Right atrium auricular region (tissue), 2 donors: ENCODE measurements at places on chromosomes 16 and 17. TPM values are rescaled to one million over a fixed set of nuclear protein-coding genes. Genes with fewer than 3 reads are reported as not detected.

DNA sequence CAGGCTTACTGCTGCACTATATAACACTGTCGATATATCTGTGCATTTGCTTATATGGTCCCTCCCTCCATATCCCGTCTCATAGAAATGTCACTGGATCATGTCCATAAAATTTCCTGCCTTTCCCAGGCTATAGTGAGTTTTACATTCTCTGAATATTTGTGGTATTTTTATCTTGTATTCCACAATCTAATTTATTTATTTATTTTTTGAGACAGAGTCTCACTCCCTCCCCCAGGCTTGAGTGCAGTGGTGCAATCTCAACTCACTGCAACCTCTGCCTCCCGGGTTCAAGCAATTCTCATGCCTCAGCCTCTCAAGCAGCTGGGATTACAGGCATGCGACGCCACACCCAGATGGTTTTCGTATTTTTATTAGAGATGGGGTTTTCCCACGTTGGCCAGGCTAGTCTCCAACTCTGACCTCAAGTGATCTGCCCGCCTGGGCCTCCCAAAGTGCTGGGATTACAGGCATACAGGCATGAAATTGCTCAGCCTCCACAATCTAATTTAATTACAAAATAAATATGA lies 12.9 kb downstream of the TRIM37 start:
- peak overlapping the region; percentile 29 for H3K27ac ChIP-seq
- H3K36me3 ChIP-seq: peaks cover 12% of the 10 kb centered on the region
- DNase-seq: peak; percentile 67
- H3K4me3 ChIP-seq: peak overlapping the region; percentile 11
- H3K4me1 ChIP-seq: peaks cover 25% of the 10 kb centered on the region

GRCh38 chr17:19304209-19304608 lies 58.3 kb downstream of the B9D1 start:
- H3K36me3 ChIP-seq: no peaks in the 10 kb centered on the region
- no peak overlapping the region for H3K4me3 ChIP-seq
- no peaks in the 10 kb centered on the region for H3K27me3 ChIP-seq
- peak overlapping the region; percentile 57 for H3K27ac ChIP-seq
- peak; percentile 75 for DNase-seq

DNA sequence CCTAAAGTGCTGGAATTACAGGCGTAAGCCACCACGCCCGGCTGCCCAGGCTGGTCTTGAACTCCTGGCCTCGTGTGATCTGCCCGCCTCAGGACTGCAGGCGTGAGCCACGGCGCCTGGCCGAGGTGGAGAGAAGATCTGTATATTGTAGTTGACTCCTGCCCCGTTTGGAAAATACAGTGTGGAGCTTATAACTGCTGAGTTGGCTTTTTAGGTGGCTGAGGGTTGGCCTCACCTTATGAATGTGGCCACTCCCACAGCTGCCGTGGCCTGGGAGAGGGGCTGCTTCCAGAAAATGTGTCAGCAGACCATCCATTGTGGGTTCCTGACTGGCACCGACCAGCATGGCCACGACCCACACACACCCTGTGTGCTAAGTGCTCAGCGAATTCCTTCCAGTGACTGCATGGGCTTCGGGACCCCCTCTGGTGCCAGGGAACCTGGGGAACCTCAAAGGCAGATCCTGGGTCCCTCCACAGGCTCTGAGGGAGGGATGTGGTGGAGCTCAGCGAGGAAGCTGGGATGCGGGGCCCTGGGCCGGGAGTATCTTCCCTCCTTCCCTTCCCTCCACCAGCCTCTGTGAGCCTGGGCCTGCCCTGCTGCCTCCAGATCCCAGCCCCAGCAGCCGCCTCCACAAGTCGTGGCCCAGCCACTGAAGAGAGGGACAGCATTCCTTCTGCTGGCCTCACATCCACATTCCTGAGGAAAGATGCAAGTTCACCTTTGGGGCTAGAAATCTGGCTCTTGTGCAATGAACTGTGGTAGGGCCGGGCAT lies 10.9 kb upstream of the RAB11FIP3 start:
- no peak overlapping the region for H3K4me3 ChIP-seq
- H3K27ac ChIP-seq: no peak overlapping the region
- peaks cover 5% of the 10 kb centered on the region for H3K36me3 ChIP-seq
- H3K27me3 ChIP-seq: no peaks in the 10 kb centered on the region
- no peaks in the 10 kb centered on the region for H3K4me1 ChIP-seq

- DNase-seq: no peak
- no peaks in the 10 kb centered on the region for H3K36me3 ChIP-seq
- H3K27ac ChIP-seq: no peak overlapping the region
- no peaks in the 10 kb centered on the region for H3K27me3 ChIP-seq
- no peak overlapping the region for H3K4me3 ChIP-seq
Measured at GRCh38 chr16:46782320-46782719, 34.2 kb upstream of the MYLK3 start.

Gene SHCBP1
- 0.47 TPM for total RNA-seq

- DNase-seq: no peak
- H3K27ac ChIP-seq: no peak overlapping the region
- no peaks in the 10 kb centered on the region for H3K36me3 ChIP-seq
- H3K4me3 ChIP-seq: no peak overlapping the region
- H3K27me3 ChIP-seq: no peaks in the 10 kb centered on the region
Measured at GRCh38 chr17:50911890-50912289, 45.7 kb upstream of the TOB1 start.

DNA sequence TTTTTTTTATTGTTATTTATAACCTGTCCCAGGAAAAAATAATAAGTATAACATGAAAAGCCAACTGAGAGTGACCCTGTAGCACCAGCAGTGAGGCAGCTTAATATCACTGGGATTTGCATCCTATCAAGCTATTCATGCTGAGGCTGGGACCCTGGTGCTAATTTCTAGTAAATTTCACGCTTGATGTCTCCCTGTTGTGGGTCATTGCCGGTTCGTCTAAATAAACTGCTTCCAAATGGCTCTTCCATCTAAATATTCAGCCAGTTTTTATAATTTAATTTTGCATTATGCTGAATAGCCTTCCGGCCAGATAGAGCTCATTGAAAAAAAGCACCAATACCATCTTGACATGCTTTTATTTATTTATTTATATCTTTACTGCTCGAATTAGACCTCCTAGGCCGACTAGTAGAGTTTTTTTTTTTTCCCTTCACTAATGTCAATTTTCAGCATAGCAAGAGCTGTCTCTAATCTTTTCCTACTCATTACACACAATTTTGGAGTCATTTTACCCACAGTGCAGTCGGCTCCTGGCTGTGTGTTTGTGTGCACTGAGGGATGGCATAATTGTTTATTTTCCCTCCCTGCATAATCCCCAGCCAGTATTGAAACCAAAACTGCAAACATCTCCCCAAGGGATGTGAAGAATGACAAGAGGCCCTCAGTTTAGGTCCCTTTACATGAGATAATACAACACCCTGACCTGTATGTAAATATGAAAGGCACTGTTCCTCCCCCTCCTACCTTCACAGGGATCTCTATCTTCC lies 168.8 kb downstream of the AATF start:
- no peak for DNase-seq
- no peaks in the 10 kb centered on the region for H3K4me1 ChIP-seq
- H3K27ac ChIP-seq: no peak overlapping the region
- H3K36me3 ChIP-seq: peaks cover 19% of the 10 kb centered on the region
- H3K4me3 ChIP-seq: no peak overlapping the region
- no peaks in the 10 kb centered on the region for H3K27me3 ChIP-seq

Gene ETV4
- total RNA-seq: 5.0 TPM

Gene AIPL1
- total RNA-seq: not detected

Gene PRAC2
- total RNA-seq: not detected

- no peaks in the 10 kb centered on the region for H3K36me3 ChIP-seq
- H3K4me3 ChIP-seq: no peak overlapping the region
- no peak overlapping the region for H3K27ac ChIP-seq
Measured at GRCh38 chr17:78460176-78460675, 81.8 kb downstream of the PGS1 start.

- H3K4me1 ChIP-seq: peaks cover 12% of the 10 kb centered on the region
- H3K27me3 ChIP-seq: peaks cover 9% of the 10 kb centered on the region
- DNase-seq: no peak
Measured at GRCh38 chr16:31568577-31569359, 41.1 kb downstream of the AHSP start.

Gene PRR14
- total RNA-seq: 17.3 TPM

Gene CLDN9
- not detected for total RNA-seq

Gene ITGA2B
- total RNA-seq: 1.0 TPM

DNA sequence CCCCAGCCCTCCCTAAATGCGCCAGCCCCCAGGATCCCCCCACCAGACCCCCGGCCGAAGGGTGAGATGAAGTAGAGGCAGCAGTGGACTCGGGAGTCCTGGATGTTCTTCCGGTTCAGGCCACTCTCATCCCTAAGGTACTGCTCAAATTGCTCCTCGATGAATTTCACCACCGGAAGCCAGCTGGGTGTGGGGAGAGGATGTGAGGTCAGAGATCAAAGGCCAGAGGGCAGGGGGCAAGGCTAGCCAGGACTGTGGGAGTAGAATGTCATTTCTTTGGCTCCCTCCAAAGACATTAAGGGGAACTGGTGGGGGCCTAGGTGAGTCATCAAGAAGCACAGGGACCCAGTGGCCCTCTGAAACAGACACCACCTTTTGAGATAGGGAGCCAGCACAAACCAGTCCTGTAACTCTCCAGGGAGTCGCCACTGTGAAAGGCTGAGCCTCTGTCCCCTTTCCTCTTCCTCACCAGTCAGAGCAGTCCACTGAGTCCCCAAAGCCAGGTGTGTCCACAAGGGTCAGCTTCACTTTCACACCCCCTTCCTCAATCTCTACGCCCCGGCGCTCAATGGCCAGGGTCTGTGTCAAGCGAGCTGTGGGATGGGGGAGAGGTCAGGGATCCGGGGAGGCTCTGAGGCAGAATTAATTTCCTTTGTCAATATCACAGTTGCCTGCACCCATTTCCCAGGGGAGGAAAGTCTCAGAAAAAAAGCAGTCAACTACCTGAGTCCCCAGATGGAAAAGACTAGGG lies 895 bp downstream of the SEPTIN1 start:
- H3K36me3 ChIP-seq: no peaks in the 10 kb centered on the region
- H3K4me1 ChIP-seq: peaks cover 15% of the 10 kb centered on the region
- no peak for DNase-seq
- H3K27me3 ChIP-seq: no peaks in the 10 kb centered on the region
- no peak overlapping the region for H3K27ac ChIP-seq
- no peak overlapping the region for H3K4me3 ChIP-seq

GRCh38 chr17:16814439-16814838 lies 124.4 kb downstream of the CCDC144A start:
- no peak overlapping the region for H3K4me3 ChIP-seq
- no peaks in the 10 kb centered on the region for H3K27me3 ChIP-seq
- no peak overlapping the region for H3K27ac ChIP-seq
- no peaks in the 10 kb centered on the region for H3K36me3 ChIP-seq
- no peaks in the 10 kb centered on the region for H3K4me1 ChIP-seq
- no peak for DNase-seq

DNA sequence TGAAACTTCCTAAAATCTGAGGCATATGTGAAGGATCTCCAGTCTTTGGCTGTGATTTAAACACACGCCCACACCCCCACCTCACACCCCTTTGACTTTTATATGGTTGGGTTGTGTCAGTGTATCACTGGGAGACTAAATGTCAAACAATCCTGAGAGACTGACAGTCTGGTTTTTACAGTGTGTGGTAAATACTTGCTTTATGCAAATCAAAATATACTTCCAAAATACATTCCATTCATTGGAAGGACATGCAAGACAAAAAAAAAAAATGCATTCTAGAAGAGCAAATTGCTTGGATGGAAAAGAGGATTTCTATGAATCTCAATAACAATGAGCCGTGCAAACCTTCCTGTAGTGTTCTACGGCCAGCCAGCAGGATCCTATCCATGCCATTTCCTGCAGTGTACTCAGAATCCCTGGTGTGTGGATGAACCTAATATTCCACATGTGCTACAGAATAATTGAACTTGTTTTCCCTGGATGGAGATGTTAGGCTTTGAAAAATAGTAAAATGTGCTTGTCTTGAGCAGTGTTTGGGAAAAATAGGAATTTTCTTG lies 602.1 kb upstream of the GOT2 start:
- no peaks in the 10 kb centered on the region for H3K27me3 ChIP-seq
- H3K36me3 ChIP-seq: no peaks in the 10 kb centered on the region
- H3K4me3 ChIP-seq: no peak overlapping the region
- no peaks in the 10 kb centered on the region for H3K4me1 ChIP-seq
- H3K27ac ChIP-seq: no peak overlapping the region

Gene TUFM
- 122 TPM for total RNA-seq

GRCh38 chr16:50371936-50372595 lies 3.3 kb upstream of the BRD7 start:
- H3K4me1 ChIP-seq: no peaks in the 10 kb centered on the region
- H3K36me3 ChIP-seq: no peaks in the 10 kb centered on the region
- no peaks in the 10 kb centered on the region for H3K27me3 ChIP-seq
- DNase-seq: no peak

- peaks cover 17% of the 10 kb centered on the region for H3K36me3 ChIP-seq
- peak overlapping the region; percentile 66 for H3K4me3 ChIP-seq
- no peaks in the 10 kb centered on the region for H3K27me3 ChIP-seq
- H3K4me1 ChIP-seq: peaks cover 33% of the 10 kb centered on the region
- H3K27ac ChIP-seq: peak overlapping the region; percentile 87
- no peak for DNase-seq
Measured at GRCh38 chr16:24728891-24729242, 584 bp upstream of the TNRC6A start.

DNA sequence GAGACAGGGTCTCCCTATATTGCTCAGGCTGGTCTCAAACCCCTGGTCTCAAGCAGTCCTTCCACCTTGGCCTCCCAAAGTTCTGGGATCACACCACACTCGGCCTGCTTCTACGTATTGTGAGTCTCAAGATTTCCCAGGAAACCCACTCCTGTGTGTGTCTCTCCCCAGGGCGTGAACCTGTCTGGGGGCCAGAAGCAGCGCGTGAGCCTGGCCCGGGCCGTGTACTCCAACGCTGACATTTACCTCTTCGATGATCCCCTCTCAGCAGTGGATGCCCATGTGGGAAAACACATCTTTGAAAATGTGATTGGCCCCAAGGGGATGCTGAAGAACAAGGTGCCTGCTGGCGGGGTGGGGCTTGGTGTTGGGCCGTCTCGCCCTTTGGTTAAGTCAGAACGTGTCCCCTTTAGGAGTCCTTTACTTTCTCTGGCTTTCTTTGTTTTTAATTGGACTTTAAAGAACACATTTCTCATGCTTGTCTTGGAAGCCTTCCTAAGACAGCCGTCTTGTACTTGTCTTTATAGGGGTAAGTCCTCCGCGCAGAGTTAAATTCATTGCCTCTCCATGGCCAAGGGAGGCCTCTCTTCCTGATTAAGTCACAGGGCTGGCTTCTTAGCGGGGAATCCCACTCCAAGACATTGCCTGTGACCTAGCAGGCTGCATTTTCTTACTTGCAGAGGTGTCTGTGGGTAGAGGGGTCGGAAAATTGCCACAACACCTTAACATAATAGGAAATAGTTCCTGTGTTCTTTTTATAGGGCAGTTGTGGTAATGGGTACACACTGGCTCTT lies 136.4 kb downstream of the ABCC6 start:
- H3K4me1 ChIP-seq: peaks cover 7% of the 10 kb centered on the region
- no peak for DNase-seq
